CD4-positive, alpha-beta T cell treated with Interleukin-17A for 1 hour (primary cell): ENCODE measurements at places on chromosomes 1 and 21.

- DNase-seq, result no peak
Measured at GRCh38 chr1:244657421-244657820, 4.5 kb downstream of the DESI2 start.

DNA sequence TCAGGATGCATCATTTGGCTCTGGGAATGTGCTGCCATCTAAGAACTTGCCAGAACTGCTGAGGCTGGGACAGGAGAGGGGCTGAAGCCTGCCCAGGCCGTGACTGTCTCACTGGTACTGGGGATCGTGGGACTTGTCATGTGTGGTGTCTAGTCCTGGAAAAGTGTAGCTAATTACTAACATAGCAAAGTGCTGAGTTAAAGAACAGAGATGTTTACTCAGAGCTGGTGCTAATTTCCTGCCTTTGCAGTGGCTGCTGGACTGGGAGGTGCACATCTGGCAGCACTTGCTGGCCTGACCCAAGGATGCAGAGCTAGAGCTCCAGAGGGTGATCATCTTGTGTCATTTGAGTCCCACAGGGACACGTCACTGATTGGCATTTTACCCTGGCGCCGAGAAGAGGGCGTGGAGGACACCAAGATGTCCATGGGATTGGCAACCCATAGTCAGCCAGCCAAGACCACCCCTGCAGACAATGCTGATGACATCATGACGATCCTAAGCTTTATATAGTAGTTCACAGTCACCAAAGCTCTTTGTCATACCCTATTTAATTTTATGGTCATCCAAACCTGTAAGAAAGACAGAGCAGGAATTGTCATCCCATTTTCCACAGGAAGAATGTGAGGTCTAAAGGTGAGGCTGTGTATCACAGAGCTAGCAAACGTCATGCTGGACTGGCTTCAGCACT lies 110.1 kb upstream of the SLC44A3 start:
- no peak for DNase-seq

- no peak for DNase-seq
Measured at GRCh38 chr1:20195462-20195780, 9.1 kb upstream of the PLA2G2C start.

DNA sequence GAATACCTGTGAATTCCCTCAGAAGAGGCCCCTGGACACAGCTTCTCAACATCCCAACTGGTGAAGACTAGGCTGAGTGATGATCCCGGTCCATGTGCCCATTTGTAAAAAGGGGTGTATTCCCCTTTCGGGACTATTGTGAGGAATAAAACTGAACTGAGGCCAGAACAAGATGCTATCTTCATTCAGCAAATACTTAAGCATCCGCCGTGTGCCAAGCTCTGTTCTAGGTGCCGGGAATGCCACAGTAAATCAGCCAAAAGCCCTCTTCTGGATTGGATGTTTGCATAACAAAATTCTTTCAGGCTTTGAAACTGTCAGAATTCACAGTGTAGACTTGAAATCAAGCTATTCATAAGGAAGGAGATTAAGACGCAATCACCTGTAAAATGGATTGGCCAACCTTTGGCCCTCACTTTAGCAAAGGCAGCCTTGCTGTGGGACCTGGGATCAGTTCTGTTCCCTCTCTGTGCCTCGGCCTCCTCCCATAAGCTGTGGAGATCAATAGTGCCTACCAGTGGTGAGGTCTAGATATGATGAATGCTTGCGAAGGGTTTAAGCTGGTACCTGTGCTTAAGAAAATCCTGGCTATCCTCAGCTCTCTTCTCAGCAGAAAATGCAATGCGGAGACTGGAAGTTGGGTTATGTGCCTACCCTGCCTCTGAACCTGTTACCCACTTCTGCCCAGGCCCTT lies 1.8 kb downstream of the ALPL start:
- DNase-seq, result no peak

DNA sequence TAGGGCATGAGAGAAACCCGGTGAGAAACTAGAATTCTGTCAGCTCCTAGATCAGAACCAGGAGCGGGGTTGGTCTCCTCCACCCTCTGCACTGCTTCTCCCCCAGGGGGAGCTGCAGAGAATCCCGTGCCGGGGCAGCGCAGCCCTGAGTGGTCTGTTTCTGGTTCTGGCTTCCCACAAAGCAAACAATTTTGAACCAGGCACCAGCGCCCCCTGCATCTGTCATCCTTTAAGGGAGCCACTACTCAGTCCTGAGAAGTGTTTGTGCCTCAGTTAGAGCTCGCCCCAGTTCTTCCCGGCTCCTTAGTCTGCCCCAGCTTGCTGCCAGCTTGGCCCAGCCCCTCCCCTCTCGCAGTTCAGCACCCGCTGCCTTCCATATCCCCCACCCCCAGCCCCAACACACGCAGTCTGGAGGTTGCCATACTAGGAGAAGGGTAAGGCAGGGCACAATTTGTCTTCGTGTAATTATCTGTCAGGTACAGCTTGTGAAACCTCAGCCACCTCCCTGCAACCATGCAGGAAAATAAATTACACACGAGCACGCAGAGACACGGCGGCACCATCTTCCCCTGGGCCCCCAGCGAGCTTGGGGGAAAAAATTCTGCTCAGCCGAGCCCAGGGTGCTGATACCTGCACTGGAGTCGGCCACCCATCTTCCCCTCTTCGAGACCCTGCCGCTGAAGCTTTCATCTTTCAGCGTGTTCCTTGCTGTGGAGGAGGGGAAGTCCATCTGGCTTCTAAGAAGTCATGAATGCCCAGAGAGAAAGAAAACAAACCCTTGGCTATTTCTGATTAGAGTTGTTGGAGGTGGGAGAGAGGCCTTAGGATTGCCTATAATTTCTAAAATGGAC lies 62.6 kb upstream of the CD1D start:
- DNase-seq, result peak; percentile 34

- DNase-seq, result peak; percentile 28
Measured at GRCh38 chr1:151612501-151613281, 841 bp downstream of the SNX27 start.

DNA sequence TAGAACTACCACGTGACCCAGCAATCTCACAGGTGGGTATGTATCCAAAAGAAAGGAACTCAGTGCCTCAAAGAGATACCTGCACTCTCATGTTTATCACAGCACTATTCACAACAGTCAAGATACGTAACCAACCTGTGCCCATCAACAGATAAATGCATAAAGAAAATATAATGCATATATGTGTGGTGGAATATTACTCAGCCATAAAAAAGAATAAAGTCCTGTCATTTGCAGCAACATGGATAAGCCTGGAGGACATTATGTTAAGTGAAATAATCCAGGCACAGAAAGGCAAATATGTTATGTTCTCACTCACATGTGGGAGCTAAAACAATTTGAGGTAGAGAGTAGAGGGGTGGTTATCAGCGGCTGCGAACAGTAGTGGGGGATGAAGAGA lies 413.8 kb downstream of the SMYD3 start:
- no peak for DNase-seq

DNA sequence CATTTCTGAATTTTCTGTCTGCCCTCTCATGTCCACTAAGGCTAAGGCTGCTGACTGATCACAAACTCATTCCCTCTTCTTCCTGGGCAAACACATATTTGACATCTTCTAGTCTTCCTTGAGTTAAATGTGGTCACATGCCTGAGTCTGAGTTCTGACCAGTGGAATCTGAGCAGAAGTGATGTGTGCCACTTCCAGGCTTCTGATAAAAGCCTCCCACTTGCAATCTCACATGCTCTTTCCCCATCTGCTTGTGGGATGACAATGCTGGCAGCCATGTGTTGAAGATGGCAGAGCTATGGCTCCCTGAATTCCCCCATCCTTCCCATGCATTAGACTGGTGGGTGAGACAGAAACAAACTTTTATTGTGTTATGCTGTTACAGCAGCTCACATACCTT lies 149.9 kb upstream of the ZNF648 start:
- no peak for DNase-seq

- no peak for DNase-seq
Measured at GRCh38 chr1:162060314-162060713, 9.2 kb upstream of the NOS1AP start.

DNA sequence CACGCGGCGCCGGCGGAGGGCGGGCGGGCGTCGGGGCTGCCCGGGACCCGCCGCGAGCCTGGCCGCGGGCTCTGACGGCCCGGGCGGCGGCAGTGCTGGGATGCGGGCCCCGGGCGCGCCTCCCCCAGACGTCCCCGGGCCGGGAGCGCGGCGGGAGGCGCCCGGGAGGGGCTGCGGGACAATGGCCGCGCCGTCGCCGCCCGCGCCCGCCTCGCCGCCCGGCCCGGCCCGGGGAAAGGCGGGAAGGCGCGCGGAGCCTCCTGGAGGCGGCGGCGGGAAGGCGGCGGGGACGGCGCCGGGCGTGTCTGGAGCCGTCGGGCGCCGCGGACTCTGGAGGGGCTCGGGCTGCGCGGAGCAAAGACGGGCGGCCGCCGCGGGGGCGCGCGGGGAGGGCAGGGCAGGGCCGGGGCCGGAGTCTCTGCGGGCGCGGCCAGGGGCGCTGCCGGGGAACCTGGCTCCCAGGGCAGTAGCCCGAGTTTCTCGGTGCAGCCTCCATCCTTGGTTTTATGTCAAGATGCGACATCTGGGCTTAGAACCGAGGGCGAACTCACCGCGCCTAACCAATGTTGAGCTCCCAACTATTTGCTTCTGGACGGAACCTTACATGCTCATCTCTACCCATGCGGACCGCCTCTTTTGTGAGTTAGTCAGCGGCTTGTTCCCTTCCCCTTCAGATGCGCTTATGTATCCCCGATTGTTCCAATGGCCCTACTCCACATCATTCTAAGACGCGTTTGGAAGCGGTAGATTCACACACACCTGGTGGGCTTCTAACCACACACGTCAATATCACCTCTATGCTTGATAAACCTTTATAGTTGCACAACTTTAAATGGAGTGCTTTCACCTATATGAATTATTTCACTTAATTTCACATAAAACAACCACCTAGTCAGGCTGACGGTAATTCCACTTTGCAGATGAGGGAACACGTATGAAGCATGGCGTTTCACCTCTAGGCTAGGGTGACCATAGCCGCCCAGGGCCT lies 651 bp downstream of the ZBTB8A start:
- DNase-seq, result no peak

- DNase-seq, result no peak
Measured at GRCh38 chr1:151620286-151620685, 8.4 kb downstream of the SNX27 start.

DNA sequence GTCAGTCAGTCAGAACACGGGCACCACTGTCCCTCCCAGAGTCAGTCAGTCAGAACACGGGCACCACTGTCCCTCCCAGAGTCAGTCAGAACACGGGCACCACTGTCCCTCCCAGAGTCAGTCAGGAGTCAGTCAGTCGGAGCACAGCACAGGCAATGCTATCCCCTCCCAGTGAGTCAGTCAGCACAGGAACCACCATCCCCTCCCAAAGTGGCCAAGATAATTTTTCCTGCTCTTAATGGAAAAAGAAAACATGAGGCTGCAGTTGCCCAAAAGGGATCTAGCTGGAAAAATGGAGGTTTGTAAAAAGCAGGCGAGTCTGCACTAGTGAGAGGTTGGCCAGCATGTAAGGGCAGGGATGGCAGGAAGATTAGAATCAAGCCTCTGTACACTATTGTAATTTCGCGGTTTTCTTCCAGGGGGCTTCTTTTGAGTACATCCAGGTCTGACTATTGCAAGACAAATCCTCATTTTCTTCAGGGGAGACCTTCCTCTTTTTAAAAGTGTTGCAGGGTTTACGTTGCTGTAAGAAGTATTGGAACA lies 213.8 kb downstream of the SIPA1L2 start:
- no peak for DNase-seq

- no peak for DNase-seq
Measured at GRCh38 chr1:61523229-61523628, 201.7 kb downstream of the TM2D1 start.

- DNase-seq, result no peak
Measured at GRCh38 chr1:197725044-197725443, 50.2 kb downstream of the DENND1B start.

- DNase-seq, result no peak
Measured at GRCh38 chr1:28921286-28921869, 7.0 kb downstream of the EPB41 start.

- DNase-seq, result no peak
Measured at GRCh38 chr21:44425307-44425894, 29.9 kb upstream of the LRRC3 start.

GRCh38 chr21:17631195-17631594 lies 18.5 kb upstream of the BTG3 start:
- no peak for DNase-seq

DNA sequence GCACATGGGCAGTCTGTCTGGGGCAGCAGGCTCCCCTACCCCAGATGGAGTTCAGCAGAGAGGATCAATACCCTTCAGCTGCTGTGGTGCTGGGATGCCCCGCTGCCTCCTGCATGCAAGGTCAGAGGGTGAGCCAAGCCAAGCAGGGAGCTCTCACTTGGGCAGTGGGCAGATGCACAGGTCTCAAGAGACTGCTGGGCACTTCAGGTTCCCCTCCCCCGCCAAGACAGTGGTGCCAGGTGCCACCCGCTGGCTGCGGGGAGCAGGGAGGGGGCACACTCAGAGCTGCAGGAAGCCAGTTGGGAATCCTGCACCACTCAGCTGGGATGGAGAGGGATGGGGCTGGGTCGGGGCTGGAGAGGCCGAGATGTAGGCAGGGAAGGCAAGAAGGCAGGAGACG lies 15.8 kb upstream of the EVA1B start:
- DNase-seq, result no peak

GRCh38 chr1:169529068-169529642 lies 43.4 kb upstream of the SLC19A2 start:
- DNase-seq, result no peak

- DNase-seq, result no peak
Measured at GRCh38 chr1:203789966-203790365, 5.5 kb upstream of the ZBED6 start.

DNA sequence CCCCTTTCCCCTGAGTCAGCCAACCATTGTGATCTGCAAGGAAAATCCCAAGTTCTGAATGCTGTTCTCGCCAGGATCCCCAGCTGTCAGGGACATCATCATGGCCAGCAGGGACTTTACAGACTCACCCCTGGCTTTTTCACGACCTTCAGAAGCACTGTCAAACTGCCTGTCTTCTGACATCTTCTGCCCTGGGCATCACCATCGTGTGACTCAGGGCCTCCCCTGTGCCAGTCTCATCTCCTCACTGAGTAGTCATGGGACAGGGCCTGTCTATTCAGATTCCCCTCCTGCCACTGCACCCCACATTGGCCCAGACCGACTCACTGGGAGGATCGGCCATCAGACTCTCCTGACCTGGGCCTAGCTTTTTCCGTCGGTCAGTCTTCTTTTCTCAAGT lies 72.5 kb upstream of the VAMP3 start:
- no peak for DNase-seq

DNA sequence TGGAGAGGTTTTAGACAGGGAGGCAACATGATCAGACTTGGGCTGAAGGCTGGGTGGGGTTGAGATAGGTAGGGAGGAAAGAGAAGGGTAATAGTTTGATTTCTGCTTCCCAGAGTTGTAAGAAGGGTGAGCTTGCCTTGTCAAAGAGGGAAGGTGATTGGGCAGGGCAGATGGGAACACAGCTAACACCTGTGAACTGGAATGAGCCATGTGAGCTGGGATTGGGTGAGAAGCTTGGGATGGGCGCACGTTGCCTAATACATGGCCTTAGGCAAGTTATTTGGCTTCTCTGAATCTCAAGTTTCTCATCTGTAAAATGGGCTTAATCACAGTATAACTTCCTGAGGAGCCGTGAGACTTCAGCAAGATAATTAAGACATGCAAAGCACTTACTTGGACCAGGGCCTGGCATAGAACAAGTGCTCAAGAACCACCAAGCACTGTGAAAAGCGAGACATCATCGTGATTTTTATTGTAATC lies 33.8 kb upstream of the ID3 start:
- no peak for DNase-seq
